Stimulated activated CD4-positive, alpha-beta T cell treated with anti-CD3 and anti-CD28 coated beads, Interleukin-15, amount 100 ng/mL, for 48 hours (primary cell): ENCODE measurements at places on chromosomes 12 and 14.

- no peak for DNase-seq
These were observed 71.8 kb downstream of the MYRFL start for GRCh38 chr12:69896653-69897381.

DNA sequence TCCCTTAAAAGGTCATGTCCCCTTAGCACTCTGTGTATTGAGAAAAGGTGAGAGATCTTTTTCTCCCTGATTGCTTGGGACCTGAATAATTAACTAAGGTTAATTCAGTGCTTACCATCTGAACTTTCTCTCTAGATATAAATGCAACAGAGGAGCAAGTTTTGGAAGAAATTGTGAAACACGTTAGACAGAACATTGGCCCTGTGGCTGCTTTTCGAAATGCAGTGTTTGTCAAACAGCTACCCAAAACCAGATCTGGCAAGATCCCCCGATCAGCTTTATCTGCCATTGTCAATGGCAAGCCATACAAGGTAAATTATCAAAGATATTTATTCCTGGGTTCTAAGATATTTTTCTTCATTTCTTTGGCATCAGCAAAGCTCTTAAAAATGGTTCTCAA lies 175.5 kb downstream of the ACSS3 start:
- no peak for DNase-seq

GRCh38 chr12:115813256-115813655 lies 464.2 kb downstream of the MED13L start:
- DNase-seq: no peak

DNA sequence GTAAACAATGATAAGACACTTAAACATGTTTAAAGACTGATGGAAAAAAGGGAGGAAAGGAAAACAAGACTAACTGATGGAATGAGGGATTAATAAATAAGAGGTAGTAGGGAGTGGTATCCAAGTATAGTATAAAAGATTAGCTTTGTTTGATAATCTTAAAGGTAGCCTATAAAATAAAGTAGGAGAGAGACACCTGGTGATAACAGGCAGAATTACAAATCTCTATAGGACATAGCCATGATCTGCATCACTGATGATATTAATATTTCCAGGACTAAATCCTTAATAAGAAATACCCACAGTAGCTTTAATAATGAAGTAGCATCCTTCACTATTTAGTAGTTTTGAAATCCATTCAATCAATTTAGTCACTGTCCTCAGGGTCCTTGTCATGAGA lies 30.4 kb downstream of the DLGAP5 start:
- no peak for DNase-seq
